Left renal pelvis (tissue), 4 donors: ENCODE measurements at places on chromosomes 3 and 15.

DNA sequence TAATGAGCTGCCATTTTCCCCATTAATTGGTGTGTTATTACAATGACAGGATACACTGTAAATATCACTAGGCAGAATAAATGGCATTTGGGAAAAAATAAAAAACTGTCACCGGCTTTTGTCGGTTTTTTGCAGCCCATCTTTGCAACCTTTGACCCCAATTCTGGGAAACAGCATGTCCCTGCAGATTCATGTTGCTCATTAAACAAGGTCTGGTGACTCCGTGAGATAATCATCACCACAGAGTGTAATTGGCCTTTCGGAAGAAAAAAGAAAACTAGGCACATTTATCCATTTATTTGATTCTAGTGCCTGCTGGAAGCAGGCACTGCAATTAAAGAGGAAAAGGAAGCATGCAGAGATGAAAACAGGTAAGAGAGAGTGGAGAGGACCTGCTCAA is 64.5 kb downstream of the TRAT1 start:
- no peak for DNase-seq

- DNase-seq, result no peak
Measured at GRCh38 chr3:137191951-137192350, 234.2 kb downstream of the IL20RB start.

DNA sequence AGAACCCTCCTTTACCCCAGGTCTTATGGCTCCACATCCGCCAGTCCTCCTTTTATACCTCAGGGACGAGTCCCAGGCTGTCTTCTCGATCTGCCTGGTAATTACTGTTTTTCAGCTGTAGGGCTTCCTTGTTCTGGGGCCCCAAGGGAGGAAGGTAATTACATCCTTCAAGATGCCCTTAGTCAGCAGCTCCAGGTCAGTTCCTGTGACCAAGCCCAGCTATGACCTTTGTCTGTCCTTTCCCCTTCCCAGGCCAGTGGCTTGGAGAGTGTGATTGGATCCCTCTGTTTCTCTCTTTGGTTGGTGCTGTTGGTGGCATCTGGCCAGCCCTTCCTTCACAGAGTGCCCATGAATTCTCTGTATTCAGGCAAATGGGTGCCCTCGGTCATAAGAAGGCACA is 92.6 kb downstream of the AAGAB start:
- DNase-seq, result no peak

GRCh38 chr3:188198001-188198400 is 44.0 kb downstream of the LPP start:
- DNase-seq, result no peak

- no peak for DNase-seq
Measured at GRCh38 chr15:84981711-84982300, at the start of gene PDE8A. PDE8A (plus strand) TSS chr15:84981856; CDS start chr15:84982163, 307 bp downstream.

DNA sequence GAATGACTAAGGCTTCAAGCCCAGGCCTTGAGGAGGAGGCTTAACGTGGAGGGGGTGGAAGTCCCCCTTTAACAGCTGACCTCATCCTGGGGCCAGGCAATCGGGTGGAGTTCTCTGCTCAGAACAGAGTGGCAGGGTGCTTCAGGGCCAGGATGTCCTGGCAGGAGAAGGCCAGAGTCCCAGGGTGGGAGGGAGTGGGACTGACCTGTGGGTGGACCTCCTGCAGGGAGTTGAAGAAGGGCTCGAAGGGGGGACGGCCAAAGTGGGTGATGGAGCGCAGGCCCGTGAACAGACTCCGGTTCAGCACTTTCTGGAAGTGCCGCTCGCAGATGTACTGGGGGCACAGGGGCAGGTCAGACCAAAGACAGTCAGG is 19.6 kb downstream of the DUOX2 start:
- no peak for DNase-seq

DNA sequence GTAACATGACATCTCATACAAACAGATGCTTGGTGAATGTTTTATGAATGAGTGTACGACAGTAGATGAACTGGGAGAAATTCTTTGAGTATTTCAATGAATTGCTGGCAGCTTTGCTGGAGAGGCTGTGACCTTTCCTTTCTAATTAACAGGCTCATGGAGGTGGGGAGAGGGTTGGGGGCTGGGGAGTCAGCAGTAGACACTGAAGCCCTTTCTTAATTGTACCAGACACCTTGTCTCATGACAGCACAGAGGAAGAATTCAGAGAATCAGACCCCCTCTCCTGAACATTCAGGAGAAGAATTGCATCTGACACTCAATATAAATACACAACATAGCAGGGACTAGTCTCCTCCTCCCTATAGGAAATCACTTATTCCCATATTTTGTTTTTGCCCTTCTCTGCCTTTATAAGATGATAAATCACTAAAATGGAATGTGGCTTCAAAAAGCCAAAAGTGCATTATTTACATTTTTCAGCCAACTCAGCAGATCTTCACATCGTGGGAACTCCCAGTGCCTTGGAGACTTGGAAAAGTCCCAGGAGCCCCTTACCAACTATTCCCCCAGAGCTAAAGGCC is 66.2 kb upstream of the TPM1 start:
- DNase-seq, result no peak

DNA sequence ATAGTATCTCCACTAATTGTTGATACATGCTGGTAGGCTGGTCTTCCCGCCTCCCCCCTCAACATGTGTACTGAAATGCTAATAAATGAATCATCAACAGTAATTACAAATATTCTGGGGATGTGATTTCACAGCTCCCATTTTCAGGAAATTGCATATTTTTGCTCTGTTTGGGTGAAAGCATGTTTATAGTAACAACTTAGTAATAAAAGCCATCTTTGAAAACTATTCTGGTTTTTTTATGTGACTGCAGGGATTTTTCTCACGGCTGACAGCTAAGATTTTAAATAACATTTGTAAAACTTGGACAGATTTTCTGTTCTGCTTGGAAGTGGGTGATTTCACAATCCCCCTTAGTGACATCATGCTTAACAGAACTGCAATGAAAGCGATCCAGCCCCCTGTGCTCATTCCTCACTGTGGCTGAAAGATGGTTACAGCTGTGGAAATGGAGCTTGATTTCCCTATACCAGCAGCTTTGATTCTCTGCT is 25.6 kb upstream of the FAM174B start:
- DNase-seq, result no peak

DNA sequence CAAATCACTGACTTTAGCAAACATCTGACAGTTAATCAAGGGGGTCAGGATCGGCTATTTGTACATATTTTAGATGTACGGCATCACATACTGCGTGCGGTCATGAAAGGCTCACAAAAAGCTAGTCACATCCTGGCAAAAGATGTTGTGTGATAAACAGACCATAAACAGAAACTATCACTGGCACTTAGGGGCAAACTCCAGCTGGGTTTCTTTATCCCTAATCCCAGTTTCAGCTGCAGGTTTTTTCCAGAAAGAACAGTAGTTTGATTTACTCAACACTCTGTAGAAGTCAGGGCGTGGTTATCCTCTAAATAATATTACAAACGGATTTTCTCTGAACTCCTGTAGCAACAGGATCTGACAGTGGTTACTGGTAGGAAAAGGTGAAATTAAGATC is 112.4 kb upstream of the BHLHE40 start:
- no peak for DNase-seq

DNA sequence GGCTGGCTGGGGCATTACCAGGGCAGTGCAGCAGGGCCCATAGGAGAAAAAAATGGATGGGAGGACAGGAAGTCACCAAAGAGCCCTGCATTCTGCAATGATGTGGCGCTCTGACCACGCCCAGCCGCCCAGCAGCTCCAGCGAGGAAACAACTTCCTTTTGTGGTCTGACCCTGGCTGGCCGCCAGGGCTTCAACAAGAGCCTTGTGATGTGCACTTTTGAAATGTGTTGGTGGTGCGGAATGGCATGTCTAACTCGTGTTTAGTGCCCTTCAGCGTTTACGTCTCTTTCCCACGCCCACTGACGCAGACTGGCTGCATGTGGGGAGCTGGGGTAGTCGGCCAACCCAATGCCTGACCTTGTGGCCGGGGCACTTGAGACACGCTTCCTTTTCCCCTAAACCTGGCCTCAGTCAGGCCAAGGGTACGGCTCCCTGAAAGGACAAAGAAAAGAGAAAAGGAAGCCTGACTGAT is 81.9 kb upstream of the CTNNB1 start:
- DNase-seq, result peak; percentile 14

DNA sequence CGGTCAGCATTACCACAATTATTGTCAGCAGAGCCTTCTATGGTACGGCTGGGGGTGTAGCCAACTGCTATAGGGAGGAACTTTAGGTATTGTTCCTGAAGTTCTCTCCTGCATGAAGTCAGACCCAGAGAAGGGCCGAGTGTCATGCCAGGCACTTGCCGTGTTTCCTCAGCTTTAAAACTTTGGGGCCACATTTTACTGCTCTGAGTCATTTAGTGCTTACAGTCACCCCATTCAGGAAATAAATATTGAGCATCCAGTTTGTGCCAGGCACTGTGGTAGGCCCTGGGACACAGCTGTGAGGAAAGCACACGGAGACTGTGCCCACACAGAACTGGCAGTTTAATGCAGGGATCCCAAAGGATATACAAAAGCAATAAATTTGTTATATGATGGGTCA is 54.5 kb upstream of the APEH start:
- no peak for DNase-seq

DNA sequence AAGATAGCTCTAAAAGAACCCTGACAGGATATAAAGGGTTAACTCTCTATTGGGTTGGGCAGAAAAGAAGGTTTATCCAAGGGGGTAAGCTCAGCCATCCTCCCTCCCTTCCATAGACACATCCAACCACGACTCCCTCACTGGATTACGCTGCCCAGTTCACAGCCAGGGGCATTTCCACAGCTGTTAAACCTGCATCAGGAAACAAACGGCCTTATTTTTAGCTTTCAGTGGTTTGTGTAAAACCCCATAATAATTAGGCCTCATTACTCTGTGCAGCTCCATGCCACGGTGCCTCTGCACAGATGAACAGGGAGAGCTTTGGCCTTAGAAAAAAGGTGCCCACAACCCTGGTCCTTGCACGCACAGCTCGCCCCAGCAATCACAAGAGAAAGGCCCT is 110.6 kb downstream of the GABRB3 start:
- no peak for DNase-seq

- DNase-seq, result no peak
Measured at GRCh38 chr3:141243271-141243707, 11.7 kb downstream of the PXYLP1 start.

DNA sequence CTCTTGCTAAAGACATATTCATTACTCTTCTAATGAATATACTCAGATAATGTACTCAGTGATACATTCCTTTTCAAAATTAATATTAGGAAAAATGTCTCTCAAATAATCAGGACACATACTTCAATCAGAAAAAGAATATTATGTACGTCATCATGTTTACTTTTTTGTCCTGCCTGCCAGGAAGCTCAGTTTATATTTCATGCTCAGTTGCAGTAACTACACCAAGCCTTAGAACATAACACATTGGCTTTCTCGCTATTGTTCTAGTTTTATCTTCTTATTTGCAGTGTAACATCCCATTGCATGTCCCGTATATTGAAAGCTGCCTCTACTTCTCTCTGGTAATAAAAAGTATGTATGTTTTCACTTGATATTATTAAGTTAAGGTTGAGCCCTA is 181.5 kb upstream of the LPP start:
- no peak for DNase-seq

- no peak for DNase-seq
Measured at GRCh38 chr3:137768361-137769321, 4.5 kb downstream of the SOX14 start.

DNA sequence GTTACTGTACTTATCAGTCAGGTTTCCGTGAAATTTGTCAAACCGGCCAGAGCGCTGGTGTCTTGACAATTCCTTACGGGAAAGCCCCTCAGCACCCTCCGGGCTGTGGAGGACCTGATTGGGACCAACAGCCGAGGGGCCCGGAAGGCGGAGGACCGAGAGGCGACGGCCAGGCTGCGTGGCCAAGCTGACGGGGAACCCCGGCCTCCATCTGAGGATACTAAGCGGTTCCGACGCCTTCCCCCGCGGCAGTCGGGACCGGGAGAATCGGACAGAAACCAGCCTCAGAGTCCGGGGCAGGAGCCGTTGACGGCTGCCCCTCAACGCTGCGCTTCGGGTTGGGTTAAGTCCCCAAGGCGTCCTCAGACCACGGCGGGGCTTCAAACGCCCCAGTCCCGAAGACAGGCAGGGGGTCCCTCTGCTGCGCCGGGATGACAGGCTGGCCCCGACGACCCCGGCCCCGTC is 499 bp downstream of the ALDH1A2 start:
- no peak for DNase-seq

- no peak for DNase-seq
Measured at GRCh38 chr3:178194539-178194938, 341.7 kb upstream of the KCNMB2 start.

DNA sequence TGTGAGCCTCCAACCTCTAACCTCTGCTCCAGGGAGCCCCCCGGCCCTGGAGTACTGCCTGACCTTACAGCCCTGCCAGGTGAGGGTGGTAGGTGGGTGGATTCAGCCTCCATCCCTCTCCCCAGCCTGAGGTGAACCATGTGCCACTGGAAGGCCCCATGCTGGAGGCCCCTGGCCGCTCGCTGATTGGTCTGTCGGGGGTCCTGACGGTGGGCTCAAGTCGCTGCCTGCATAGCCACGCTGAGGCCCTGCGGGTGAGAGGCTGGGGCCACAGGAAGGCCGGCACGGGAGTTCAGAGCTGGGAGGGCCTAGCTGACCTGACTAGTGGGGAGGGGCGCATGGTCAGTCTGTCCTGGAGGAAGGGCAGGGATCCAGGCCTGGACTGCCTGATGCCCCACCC is 19.1 kb downstream of the NT5DC2 start:
- DNase-seq, result no peak

GRCh38 chr3:71564361-71564760 is 19.2 kb downstream of the FOXP1 start:
- DNase-seq, result no peak

- no peak for DNase-seq
Measured at GRCh38 chr3:124117486-124117885, 125.6 kb upstream of the ROPN1 start.

- peak; percentile 72 for DNase-seq
Measured at GRCh38 chr3:184679056-184679816, 32.6 kb downstream of the MAGEF1 start.

GRCh38 chr3:42544492-42545283 is 37.1 kb downstream of the SEC22C start:
- DNase-seq, result no peak

DNA sequence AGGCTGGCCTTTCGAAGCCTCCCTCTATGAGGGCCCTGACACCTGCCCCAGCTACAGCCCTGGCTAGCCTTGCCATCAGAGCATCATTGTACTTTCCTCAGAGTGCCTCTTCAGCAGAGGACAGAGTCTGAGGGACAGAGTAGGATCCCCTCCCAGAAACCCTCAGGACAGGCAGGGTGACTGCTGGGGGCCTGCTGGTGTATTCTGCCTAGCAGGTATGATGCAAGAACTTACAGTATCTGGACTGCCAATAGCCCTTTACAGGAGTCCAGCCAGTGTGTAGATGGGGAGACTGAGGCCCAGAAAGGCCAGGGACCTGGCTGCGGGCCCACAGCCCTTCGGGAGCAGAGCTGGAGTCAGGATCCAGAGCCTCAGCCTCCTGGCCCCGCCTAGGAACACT is 19.1 kb downstream of the DUSP7 start:
- DNase-seq, result no peak

- DNase-seq, result no peak
Measured at GRCh38 chr3:148631124-148631903, 66.4 kb upstream of the AGTR1 start.

GRCh38 chr3:144289057-144289456 is 317.4 kb downstream of the DIPK2A start:
- no peak for DNase-seq

GRCh38 chr15:37903919-37904625 is 30.4 kb upstream of the TMCO5A start:
- DNase-seq, result no peak
